ENCODE measurements at places on chromosomes 5 and 9. TPM values are rescaled to one million over a fixed set of nuclear protein-coding genes. Genes with fewer than 3 reads are reported as not detected.

Gene IL5
- total RNA-seq: not detected

Gene PDZD2
- total RNA-seq: 0.76 TPM

Gene CYLC2
- not detected for total RNA-seq

Gene C8G
- 0.39 TPM for total RNA-seq

Gene FBXO10
- total RNA-seq: 9.0 TPM

Gene IFNA1
- not detected for total RNA-seq

Gene SLC1A3
- total RNA-seq: 0.26 TPM

Gene GRM6
- total RNA-seq: not detected

Gene WNK2
- total RNA-seq: 0.13 TPM

Gene PCDHB2
- total RNA-seq: 4.2 TPM

Gene SLC6A3
- total RNA-seq: 0.13 TPM

Gene ALDOB
- not detected for total RNA-seq

Gene TRIM7
- 0.97 TPM for total RNA-seq

Gene NR2F1
- 1.2 TPM for total RNA-seq

Gene ADAMTS6
- 165 TPM for total RNA-seq

Gene PCDHA12
- total RNA-seq: not detected

Gene SMIM33
- total RNA-seq: not detected

Gene FBN2
- total RNA-seq: 108 TPM

Gene SLC24A2
- under 0.01 TPM for total RNA-seq

Gene MEIKIN
- total RNA-seq: not detected

Gene LCN9
- total RNA-seq: not detected

Gene PFN3
- total RNA-seq: not detected

Gene CMYA5
- 6.1 TPM for total RNA-seq

Gene PCDHA13
- total RNA-seq: 0.13 TPM

Gene IGFBPL1
- not detected for total RNA-seq

Gene QRFP
- not detected for total RNA-seq

Gene KCNV2
- total RNA-seq: not detected

Gene MFAP3
- total RNA-seq: 113 TPM

Gene FUT7
- not detected for total RNA-seq

Gene SLC25A2
- 0.39 TPM for total RNA-seq

Gene FOXD1
- total RNA-seq: 14.0 TPM

Gene NIPAL4
- not detected for total RNA-seq

Gene WDR38
- not detected for total RNA-seq

Gene PLK2
- 132 TPM for total RNA-seq

Gene PRSS3
- 0.39 TPM for total RNA-seq
